ENCODE measurements at places on chromosomes 5 and 9.

DNA sequence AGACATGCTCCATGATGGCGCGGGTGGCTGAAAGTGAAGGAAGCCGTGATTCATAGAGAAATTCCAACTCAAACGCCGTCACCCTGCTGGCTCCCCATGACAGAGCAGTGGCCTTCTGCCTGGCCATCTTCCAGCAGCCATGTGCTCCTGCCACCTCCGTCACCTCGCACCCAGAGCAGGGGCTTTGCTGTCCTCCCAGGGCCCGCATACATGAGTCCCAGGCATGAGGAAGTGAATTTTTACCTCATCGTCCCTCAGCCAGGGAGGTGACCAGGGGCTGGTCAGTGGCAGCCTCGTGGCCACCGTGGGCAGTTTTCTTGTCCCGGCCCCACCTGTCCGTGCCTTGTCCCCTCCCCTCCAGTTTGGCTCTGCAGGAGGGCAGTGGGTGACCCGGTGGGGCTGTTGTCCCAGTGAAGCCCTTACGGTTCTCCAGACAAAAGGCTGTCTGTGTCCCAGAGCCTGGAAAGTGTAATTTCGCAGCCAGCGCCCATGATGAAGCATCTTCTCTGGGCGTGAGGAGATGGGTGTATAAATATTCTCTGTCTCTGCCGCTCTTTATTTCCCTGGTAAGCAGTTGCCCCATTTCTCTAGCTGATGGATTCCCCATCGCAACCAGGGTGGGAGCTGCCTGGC, 124.0 kb upstream of the LMX1B start:
- no peak for DNase-seq

DNA sequence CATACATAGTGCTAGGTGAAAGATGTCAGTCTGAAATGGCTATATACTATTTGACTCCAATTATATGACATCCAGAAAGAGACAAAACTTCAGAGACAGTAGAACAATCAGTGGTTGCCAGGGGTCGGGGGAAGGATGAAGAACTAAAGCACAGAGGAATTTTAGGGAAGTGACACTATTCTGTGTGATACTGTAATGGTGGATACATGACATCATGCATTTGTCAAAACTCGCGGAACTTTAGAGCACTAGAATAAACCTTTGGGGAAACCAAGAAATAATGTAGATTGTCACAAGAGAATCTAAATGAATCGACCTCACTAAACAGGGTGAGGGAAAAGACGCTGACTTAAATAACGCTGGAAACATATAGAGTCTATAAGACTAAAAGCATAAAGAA, 107.0 kb upstream of the RETREG1 start:
- no peak for DNase-seq

DNA sequence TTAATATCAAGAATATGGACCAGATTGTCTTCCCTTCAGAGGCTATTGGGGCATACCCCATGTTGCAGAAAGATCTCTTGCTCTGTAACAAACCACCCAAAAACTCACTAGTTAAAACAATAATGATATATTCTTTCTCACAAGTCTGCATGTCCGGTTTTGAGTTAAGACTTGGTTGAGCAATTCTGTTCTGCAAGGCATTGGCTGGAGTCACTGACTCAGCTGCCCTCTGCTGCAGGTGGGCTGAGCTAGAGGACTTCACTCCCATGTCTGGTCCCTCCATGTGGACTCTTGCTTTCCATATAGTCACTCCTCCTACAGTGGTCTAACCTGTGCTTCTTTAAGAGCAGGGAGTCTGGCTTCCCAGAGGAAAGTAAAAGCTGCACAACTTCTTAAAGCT, 73.4 kb downstream of the ESM1 start:
- DNase-seq, result no peak

- DNase-seq, result no peak
These were observed 483 bp upstream of the PLPP6 start for GRCh38 chr9:4661611-4662010.

DNA sequence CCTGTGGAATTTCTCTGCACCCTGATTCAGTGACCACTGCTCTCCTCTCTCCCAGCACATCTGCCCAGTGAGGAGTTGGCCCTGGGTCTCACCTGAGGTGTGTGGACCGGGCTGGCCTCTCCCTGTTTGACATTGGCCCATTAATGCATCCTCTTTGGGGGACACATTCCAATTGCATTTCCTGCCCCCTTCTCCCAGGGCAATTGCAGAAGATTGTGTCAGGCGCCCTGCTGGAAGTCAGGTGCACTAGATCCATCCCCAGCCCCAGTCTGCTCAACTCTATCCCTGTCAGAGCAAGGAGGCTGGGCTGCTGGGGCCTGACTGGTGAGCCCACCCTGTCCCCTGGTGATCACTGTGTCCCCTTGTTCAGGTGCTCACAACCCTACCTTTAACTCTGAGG, 84.5 kb downstream of the LMX1B start:
- no peak for DNase-seq
